ENCODE measurements at places on chromosomes 16 and 17.

DNA sequence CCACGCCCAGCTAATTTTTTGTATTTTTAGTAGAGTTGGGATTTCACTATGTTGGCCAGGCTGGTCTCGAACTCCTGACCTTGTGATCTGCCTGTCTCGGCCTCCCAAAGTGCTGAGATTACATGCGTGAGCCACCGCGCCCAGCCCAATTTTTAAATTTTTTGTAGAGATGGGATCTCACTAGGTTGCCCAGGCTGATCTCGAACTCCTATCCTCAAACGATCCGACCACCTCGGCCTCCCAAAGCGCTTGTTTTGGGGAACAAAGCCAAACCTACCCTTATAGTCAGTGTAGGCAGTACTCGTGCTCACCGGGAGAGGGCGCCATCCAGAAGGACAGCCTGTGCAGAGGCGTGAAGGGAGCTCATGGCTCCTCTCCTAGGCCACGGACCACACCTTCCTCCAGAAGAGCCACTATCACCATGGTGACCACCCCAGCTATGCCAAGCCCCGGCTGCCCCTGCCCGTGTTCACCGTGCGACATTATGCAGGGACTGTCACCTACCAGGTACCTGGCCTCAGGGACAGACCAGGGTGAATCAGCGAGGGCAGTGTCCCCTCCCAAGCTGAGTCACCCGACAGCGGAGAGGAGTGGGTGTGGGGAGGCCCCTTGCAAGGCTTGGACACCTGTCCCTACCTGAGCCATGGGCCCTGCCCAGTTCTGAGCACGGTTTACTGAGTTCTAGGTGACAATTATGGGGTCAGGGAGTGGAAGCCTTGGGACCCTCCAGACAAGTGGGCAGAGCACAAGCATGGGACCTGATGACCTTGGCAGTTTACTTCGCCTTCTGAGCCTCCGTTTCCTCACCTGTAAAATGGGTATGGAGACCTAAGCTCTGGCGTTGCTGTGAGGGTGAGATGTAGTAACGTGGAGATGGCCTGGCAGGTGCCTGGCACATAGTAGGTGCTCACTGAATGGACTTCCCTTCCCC lies 13.7 kb downstream of the MYO15B start:
- peak; percentile 30 for DNase-seq

- DNase-seq = no peak
Observed at GRCh38 chr16:86542756-86543750, 12.0 kb downstream of the MTHFSD start.

DNA sequence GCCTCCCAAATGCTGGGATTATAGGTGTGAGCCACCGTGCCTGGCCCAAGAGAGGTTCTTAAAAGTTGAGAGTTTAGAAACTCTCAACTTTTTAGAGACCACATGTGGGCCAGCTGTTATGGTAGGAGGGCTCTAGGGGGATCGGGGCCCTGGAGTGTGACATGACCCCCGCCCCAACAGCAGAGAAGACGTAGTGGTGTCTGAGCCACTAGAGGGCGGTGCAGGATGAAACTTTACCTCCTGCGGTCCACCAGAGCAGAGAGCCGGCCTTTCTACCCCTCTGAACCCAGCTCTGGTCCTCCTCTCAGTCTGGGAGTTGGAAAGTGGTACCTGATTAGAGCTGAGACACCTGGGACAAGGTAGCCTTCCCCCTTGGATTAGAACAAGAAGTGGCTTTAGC lies 7.4 kb downstream of the CDK5RAP3 start:
- peak; percentile 56 for DNase-seq

- DNase-seq = no peak
Observed at GRCh38 chr16:12460064-12460392, 343.7 kb downstream of the CPPED1 start.

- no peak for DNase-seq
Observed at GRCh38 chr17:38464723-38465390, 36.6 kb downstream of the ARHGAP23 start.

- peak; percentile 69 for DNase-seq
Observed at GRCh38 chr17:45584092-45585036, 93.8 kb upstream of the PLEKHM1 start.

- DNase-seq = peak; percentile 73
Observed at GRCh38 chr17:82781894-82782274, 30.0 kb downstream of the TBCD start.

- no peak for DNase-seq
Observed at GRCh38 chr17:28470266-28470913, 3.1 kb upstream of the SLC13A2 start.

- no peak for DNase-seq
Observed at GRCh38 chr17:11122908-11123307, 118.1 kb upstream of the SHISA6 start.

DNA sequence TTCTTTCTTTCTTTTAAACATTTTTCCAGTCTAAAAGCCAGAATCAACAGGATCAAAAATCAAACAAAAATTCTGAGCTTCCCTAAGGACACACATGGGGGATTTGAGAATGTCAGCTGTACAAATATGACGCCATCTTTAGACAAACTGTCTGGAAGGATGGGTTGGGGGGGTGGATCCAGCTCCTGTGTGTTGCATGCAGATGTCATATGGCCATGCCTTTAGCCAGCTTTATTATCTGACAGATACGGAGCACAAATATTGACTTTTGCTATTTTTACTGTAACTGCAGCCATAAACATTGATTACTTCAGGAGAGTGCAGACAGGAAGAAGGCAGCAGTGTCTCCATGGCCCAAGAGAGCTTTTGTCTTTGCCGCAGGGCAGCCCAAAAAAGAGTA lies 279.4 kb upstream of the ELAC2 start:
- no peak for DNase-seq

GRCh38 chr16:11350519-11350918 lies 5.3 kb downstream of the RMI2 start:
- no peak for DNase-seq

DNA sequence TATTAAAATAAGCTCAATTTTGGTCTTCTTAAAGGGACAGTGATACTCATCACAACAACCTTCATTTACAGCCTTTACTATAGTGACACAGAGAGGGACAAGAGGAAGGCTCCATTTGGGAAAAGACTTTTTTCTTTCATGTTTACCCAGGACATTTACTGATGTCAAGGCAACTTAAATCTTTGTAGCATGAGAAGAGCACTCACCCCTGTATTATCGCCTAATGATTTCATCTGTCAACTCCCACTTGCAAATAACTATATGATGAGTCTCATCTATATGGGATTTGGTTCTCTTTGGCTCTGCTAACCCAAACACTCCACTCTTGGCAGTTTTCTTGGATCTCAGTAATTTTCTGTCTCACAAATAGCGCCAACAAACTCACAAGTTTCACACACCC lies 24.1 kb downstream of the BLMH start:
- DNase-seq = no peak

GRCh38 chr17:7705269-7706255 lies 560 bp downstream of the EFNB3 start:
- DNase-seq = no peak

GRCh38 chr17:72512649-72513556 lies 392.1 kb downstream of the SOX9 start:
- no peak for DNase-seq

- no peak for DNase-seq
Observed at GRCh38 chr16:88835383-88835782, 21.4 kb downstream of the GALNS start.

DNA sequence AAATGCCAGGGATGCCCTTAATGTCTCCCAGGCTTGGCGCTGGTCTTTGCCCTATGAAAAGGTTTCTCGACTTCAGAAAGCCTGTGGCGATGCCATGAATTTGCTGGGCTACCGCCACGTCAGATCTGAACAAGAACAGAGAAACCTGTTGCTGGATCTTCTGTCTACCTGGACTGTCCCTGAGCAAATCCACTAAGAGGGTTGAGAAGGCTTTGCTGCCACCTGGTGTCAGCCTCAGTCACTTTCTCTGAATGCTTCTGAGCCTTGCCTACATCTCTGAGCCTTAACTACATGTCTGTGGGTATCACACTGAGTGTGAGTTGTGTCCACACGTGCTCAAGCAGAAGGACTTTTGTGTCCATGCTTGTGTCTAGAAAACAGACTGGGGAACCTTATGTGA lies 11.4 kb downstream of the CHST4 start:
- peak; percentile 21 for DNase-seq

- DNase-seq = peak; percentile 49
Observed at GRCh38 chr17:82213251-82214011, 789 bp upstream of the CCDC57 start.

DNA sequence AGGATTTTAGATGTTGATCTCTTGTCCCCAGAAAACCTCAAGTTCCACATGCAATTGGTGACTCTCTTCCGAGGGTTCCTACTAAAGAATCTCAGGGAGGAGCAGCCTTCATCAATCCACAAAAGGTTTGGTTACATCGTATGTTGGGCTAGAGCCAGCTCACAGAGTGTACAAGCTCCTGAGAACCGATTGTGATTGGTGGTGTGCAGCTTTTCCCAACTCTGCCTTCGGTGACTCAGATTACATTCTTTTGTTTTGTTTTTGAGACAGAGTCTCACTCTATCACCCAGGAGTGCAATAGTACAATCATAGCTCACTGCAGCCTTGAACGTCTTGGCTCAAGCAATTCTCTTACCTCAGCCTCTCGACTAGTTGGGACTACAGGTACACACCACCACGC lies 172.4 kb downstream of the PMP22 start:
- no peak for DNase-seq

- DNase-seq = peak; percentile 47
Observed at GRCh38 chr17:7886227-7887037, 2.2 kb upstream of the CHD3 start.

- no peak for DNase-seq
Observed at GRCh38 chr16:86752582-86753175, 174.3 kb downstream of the FOXL1 start.

GRCh38 chr16:46896314-46896968 lies 12.3 kb downstream of the GPT2 start:
- DNase-seq = no peak

DNA sequence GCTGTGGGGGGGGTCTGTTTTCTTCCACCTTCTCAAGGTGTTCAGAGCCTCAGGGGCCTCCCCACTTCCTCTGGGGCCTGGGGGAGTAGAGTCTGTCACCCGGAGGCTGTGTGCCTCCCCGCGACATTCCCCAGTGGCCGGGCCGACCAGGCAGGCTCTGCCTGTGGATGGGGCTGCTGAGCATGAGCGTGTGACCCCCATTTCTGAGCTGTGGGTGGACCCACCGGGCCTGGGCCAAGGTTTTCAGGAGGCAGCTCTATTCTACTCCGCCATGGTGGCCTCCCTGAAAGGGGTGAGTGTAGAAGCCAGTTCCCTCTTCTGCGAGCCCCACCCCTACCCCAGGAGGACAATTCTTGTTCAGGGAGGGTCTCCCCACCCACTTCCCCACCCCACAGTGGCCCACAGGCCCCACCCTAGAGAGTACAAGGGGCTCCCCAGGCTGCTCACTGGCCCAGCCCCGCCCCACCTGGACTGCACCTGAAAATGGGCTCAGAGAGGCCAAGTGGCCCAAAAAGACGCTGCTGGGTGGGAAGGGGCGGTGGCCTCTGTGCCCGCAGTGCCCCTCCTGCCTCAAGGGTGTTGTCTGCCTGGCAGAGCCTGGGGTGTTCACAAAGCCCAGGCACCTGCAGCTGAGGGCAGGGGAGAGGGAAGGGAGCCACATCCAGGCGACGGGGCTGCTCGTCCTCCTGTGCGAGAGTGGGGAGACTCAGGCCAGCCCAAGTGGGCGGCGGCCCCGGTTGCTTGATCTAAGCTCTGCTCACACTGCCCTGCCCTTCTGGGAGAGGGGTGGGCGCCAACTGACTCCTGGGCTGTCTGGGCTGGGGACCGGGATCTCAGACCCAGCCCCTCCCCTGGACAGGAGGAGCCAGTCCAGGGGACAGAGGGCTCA lies 1.3 kb downstream of the MSLN start:
- no peak for DNase-seq

GRCh38 chr16:17331071-17331607 lies 139.6 kb downstream of the XYLT1 start:
- no peak for DNase-seq

- DNase-seq = no peak
Observed at GRCh38 chr17:82092094-82092586, 5.9 kb downstream of the FASN start.

DNA sequence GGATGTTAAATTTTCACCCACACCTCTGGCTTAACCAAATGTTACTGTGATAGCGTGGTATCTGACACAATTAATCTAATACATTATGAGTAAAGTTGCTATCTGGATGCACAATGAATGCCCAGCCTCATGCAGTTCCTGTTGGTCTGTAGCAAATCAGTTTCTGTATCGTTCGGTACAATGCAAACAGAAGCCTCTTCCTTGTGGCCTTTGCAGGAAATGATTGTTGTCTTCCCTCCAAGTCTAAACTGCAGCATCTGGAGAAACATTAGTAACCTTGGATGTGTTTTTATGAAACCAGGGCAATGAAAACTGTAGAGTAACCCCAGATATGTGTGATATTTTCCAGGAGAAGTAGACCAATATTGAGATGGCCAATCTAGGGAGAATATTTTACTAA lies 46.8 kb downstream of the CYB561 start:
- DNase-seq = peak; percentile 31

GRCh38 chr16:15765880-15766279 lies 90.9 kb downstream of the MYH11 start:
- peak; percentile 47 for DNase-seq

DNA sequence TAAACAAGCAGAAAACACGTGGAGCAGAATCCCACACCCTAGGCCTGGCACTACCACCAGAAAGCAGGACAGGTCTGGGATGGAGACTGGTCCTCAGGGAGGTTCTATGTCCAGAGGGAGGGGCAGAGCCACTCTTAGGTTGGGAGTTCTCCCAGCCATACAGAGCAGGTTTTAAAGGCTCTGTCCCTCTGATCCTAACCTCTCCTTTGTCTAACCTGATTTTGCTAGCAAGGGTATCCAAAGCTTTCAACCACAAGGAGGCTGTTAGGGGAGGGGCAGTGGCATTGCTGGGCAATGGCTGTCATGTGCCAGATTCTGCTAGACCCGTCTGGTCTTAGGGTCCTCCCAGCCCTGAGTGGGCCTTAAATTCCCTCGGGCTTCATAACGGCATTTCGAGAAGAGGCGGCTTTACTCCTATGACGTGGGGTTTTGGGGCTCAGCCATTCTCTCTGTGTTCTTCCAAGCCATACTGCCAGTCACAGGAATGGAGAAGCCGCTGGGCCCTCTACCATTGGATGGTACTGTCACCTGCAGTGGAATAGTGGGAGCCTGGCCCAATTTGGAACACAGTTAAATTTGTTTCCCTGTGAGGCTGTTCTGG lies 5.7 kb downstream of the TPPP3 start:
- DNase-seq = no peak

- no peak for DNase-seq
Observed at GRCh38 chr17:54903375-54903774, 2.7 kb downstream of the TOM1L1 start.

- peak; percentile 39 for DNase-seq
Observed at GRCh38 chr16:27154705-27155521, 48.4 kb upstream of the KDM8 start.

DNA sequence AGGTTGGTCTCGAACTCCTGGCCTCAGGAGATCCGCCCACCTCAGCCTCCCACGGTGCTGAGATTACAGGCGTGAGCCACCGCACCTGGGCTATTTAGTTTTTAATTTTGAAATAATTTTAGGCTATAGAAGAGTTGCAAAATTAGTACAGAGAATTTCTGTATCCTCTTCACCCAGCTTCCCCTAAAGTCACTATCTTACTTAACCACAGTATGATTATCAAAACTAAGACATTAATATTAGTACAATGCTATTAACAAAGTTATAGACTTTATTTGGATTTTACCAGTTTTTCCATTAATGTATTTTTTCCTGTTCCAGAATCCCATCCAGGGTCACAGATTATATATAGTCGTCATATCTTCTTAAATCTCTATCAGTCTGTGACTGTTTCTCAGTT lies 62.6 kb downstream of the CLEC19A start:
- no peak for DNase-seq

Data from kidney capillary endothelial cell (primary cell).